ENCODE measurements at places on chromosomes 13 and 19. TPM values are rescaled to one million over a fixed set of nuclear protein-coding genes. Genes with fewer than 3 reads are reported as not detected.
A peak's percentile ranks its signal among the peaks of the same experiment; 100 is the strongest.

The RNF225 gene
- total RNA-seq: not detected

The NCR1 gene
- total RNA-seq: 0.31 TPM

The SLC6A16 gene
- total RNA-seq: 51.9 TPM

The LIM2 gene
- 0.31 TPM for total RNA-seq

The NALCN gene
- 3.2 TPM for total RNA-seq

DNA sequence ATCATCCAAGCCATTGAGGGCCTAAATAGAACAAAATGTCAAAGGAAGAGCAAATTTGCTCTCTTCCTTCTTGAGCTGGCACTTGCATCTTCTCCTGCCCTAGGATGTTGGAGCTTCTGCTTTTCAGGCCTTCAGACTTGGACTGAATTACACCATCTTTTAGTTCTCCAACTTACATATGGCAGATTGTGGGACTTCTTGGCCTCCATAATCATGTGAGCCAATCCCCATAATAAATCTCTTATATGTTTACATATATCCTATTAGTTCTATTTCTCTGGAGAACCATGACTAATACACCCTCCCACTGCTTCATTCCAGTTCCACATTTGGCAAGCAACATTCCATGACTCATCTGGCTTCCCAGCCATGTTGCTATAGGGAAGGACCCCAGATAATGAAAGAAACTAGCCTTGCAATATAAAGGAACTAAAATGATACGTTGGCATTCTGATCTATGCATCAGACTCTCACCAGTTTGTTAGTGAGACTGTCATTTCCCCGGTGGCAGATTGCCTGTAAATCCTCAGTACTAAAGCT, 11.0 kb upstream of the ACOD1 start:
- DNase-seq: no peak

DNA sequence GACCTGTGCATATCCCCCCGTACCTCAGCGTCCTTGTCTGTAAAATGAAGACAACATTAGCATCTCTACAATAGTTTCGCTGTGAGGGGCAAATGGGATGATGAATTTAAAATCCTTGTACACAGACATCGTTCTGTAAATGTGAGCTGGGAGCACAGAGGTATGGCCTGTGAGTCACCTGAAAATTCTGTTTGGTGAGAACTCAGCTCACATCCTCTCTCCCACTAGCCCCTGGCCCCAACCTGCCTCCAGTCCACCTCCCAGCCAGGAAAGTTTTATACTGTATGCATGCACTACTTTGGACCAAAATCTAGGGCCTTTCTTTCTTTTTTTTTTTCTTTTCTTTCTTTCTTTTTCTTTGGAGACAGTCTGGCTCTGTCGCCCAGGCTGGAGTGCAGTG, 8.7 kb upstream of the IZUMO2 start:
- no peak for DNase-seq

DNA sequence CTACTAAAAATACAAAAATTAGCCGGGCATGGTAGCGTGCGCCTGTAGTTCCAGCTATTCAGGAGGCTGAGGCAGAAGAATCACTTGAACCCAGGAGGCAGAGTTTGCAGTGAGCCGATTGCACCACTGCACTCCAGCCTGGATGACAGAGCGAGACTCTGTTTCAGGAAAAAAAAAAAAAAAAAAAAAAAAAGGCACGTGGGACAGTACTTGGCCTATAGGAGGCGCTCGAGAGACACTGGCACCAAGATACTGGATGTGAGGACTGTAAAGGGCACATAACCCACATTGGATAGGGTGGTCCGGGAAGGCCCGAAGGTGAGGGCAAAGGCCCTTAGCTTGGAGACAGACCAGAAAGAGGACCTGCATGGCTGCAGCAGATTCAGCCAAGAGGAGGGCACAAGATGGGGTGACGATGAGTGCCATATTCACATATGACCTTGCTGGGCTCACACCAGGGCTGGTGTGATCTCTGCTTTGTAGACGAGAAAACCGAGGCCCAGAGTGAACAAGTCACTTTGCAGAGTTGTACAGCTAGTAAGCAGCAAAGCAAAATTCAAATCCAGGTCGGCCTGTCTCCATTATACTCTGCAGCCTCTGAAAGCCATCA, 89.4 kb downstream of the DPF1 start:
- DNase-seq: peak; percentile 57

- no peak for DNase-seq
Observed at GRCh38 chr13:63446329-63446728, 2030.7 kb upstream of the PCDH20 start.

- DNase-seq: no peak
Observed at GRCh38 chr13:41678249-41678648, 220.9 kb downstream of the RGCC start.

DNA sequence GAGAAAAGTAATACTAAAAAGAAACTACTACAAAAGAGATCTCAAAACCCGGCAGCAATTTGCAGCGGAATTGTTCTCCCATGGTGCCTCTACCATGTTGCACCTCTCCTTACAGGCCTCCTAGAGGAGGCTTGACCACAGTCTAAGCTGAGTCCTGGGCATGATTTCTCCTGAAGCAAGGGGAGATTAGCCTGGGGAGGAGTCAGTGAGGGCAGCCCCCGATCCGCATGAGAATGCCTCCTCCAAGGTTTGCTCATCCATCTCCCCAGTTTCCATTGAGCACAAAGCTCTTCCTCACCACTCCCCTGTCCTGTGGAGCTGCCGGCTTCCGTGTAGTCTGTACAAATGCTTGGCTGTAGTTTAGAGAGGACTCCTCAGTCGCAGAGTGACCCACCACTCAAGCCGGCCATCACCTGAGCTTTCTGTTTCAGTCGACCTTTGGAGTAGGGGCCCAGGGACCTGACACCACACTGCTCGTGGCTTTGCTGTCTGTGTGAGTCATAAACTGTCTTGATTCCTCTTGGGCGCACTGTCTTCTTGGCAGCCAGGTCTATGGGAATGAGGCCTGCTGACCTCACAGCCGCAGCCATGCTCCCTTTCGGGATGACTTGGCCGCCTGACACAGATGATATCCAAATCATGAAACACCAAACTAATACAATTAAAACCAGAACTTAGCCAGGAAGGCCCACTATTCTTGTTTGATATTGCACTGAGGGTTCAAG, 72.3 kb downstream of the C1QTNF9 start:
- no peak for DNase-seq

DNA sequence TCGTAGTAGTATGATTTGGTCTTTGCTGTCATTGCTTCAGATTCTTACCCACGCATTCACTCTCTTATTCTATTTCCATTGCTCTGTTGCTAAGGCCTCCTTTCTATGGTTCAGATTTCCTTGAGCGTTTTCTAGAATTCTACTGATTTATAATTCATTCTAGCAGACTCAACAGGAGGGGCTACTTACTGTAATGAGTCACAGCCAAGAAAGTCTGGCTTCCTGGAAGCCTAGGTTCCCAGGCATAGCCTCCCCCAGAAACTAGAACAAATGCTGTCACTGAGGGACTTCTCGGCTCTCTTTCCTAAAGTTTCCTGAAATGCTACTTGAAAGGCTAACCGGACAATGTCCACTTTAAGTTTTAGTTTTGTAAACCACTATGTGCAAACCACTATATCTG, 47.7 kb upstream of the SPATA13 start:
- DNase-seq: no peak

Data from testis (tissue), 5 donors.